Smooth muscle cell of the pulmonary artery (primary cell): ENCODE measurements at places on chromosomes 7 and 10. TPM values are rescaled to one million over a fixed set of nuclear protein-coding genes. Genes with fewer than 3 reads are reported as not detected.

ZP3 gene
- total RNA-seq, result 3.0 and 3.8 TPM in 2 replicates

METTL27 gene
- 1.9 and 2.9 TPM in 2 replicates for total RNA-seq

RAMP3 gene
- not detected in 2 replicates for total RNA-seq

RHBDD2 gene
- 18.9 and 28.4 TPM in 2 replicates for total RNA-seq

HOXA10 gene
- 0.78 TPM in 1 of 2 replicates, not detected in the other for total RNA-seq

CEP55 gene
- 5.5 and 12.3 TPM in 2 replicates for total RNA-seq
